ENCODE measurements at places on chromosomes 6 and 20.

DNA sequence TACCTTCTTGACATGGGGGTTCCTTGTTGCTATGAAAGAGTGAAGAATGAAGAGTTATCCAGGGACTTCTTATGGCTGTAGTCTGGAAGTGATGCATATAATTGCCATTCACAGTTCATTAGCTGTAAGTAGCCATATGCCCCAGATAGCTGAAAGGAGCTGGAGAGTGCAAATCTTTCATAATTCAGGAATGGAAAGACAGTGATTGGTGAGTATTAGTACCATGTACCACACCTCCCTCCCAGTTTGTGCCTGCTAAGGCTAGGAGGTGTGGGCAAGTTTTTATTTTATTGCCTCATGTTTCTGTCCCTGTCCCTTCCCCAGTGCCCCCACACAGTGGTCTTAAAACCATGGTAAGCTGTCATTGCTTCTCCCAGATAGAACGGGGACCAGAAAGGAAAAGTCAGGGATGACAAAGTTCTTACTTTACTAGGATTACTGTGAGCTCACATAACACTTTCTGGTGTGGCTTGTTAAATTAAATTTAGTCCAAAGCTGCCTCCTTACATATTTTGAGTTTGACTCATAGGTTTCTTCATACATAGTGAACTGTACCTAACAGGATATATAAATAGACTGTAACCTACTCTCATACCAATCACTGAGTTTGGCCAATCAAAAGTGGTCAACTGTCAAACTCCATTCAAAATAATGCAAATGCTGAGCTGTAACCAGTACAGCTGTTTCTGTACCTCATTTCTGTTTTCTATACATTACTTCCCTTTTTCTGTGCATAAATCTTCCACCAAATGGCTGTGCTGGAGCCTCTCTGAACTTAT lies 119.4 kb downstream of the RFPL4B start:
- no peak for DNase-seq

GRCh38 chr6:18501663-18502013 lies 114.5 kb downstream of the RNF144B start:
- DNase-seq: no peak

GRCh38 chr20:23624324-23624691 lies 13.4 kb downstream of the CST3 start:
- no peak for DNase-seq

- no peak for DNase-seq
Measured at GRCh38 chr6:79984261-79984660, 20.2 kb upstream of the TTK start.

DNA sequence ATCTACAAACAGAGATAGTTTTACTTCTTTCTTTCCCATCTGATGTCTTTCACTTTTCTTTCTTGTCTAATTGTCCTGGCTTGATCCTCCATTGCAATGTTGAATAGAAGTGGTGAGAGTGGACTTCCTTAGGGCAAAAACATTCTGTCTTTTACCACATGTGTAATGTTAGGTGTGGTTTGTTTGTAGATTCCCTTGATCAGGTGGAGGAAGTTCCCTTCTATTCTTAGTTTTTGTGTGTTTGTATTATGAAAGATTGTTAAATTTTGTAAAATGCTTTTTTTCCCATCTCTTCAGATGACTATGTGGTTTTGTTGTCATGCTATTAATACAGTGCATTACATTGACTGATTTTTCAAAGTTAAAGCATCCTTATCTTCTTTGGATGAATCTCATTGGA lies 41.6 kb upstream of the DUSP22 start:
- DNase-seq: no peak

DNA sequence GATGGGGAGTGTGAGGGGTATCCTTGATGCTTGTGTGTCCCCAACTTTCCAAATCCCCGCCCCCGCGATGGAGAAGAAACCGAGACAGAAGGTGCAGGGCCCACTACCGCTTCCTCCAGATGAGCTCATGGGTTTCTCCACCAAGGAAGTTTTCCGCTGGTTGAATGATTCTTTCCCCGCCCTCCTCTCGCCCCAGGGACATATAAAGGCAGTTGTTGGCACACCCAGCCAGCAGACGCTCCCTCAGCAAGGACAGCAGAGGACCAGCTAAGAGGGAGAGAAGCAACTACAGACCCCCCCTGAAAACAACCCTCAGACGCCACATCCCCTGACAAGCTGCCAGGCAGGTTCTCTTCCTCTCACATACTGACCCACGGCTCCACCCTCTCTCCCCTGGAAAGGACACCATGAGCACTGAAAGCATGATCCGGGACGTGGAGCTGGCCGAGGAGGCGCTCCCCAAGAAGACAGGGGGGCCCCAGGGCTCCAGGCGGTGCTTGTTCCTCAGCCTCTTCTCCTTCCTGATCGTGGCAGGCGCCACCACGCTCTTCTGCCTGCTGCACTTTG lies at the start of gene TNF:
Gene TNF (plus strand): TSS at position 231 of the 567 bp plus-strand sequence. CDS start 177 bp downstream, at position 408.
- peak; percentile 60 for DNase-seq

DNA sequence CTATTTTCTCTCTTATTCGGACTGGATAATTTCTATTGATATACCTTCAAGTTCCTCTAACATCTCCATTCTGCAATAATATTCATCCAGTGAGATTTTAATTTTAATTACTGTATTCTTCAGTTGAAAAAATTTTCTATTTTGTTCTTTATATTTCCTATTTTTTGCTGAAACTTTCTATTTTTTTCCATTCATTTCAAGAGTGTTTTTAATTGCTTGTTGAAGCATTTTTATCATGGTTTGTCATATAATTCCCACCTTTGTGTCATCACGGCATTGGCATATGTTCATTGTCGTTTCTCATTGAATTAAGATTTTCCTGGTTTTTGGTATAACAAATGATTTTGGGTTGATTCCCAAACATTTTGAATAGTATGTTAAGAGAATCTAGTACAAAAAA lies 214.9 kb upstream of the HDDC2 start:
- DNase-seq: no peak

- DNase-seq: no peak
Measured at GRCh38 chr20:58746620-58747019, 54.0 kb downstream of the NPEPL1 start.

GRCh38 chr6:169939554-169940164 lies 188.2 kb downstream of the ERMARD start:
- no peak for DNase-seq

- no peak for DNase-seq
Measured at GRCh38 chr6:37288247-37288646, 30.3 kb upstream of the TMEM217 start.

DNA sequence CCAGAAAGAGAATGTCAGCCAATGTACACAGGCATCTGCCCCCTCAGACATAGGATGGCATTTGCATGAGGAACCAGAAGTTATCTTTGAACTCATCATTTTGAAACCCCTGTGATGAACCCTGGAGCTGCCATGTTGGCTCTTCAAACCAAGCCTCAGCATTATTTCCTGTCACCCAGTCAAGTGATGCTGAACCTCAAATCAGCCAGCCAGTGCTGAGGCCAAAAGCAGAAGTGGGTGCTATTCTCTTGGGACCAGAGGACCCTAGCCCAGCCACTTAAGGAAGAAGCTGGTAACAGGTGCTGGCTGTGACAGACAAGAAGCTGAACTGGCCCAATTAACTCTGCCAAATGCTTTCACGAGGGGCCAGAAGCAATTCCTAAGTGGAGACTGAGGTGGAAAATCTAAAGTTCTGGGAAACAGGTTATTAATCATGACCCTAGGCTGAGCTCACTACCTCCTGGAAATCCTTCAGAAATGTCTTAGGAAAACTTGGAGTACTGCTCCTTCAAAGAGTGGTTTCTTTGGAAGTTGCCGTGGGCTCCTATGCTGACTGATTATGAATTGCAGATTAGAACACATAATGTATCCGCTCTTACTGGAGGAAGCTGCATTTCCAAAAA lies 4.0 kb downstream of the PKIG start:
- DNase-seq: no peak

- no peak for DNase-seq
Measured at GRCh38 chr6:143598466-143599080, 79.2 kb upstream of the PHACTR2 start.

DNA sequence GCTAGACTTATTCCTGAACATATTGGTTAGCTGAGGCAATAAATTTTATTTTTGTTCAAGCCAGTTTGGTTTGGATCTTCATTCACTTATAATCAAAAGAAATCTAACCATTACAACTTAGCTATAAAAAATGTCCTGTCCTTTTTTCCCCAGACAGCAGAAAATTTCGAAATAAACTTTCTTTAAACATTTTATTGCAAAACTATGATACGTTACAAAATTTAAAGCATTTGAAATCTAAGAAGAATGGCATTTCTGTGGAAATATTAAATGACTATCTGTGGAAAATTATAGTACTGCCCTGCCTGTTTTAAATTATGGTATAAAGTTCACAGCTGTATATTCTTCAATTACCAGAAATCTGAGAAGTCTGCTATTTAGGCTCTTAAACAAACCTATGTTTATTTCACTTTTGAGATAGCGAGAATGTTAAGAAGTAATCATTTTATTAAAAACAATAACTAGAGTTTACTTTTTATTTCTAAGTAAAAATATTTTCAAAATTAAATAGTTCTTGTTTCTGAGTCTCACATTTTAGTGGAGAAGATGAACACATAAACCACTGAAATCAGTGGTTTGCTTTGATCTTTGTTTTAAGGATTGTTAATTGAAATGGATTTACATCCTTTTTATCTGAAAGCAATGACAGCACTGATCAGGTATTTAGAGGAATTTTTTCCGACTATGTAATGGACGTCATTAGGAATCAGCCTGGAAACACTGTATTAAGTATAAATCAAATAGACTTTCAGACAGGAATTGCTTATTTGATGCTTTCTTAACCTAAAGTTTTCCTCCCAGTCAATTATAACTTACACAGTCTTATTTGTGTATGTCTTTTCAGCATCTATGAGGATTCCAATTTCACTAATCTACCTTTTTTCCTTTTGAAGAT lies 553.7 kb downstream of the COL12A1 start:
- DNase-seq: no peak

- no peak for DNase-seq
Measured at GRCh38 chr6:14194483-14194882, 76.9 kb downstream of the CD83 start.

DNA sequence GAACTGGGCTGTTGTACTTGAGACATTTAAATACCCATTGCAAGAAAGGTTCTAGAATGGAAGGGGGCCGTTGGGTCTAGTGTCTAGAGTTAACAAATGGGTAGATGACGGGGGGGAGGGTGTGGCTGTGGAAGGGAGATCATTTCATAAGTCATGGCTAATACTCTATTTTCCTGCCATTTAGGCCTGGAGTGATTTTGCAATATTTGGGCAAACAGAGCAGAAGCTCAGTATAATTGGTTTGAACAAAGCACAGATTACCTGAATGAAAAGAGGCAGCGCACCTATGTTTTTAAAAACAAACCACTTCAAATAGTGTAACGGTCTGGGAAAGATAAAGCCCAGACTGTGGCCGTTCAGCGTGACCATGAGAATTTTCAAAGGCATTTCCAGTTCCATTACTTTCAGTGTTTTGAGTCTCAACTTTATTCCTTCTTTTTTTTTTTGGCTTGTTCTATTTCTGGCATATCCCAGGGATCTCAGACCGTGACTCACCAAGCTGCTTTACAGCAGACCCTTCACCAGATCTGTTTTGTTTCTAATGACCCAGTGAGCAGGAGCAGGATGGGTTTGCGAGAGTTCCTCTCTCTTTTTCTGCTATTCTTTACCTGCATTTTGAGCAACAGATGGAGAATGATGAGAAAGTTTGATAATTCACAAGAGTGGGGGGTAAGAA lies 73.7 kb downstream of the LYRM2 start:
- no peak for DNase-seq

DNA sequence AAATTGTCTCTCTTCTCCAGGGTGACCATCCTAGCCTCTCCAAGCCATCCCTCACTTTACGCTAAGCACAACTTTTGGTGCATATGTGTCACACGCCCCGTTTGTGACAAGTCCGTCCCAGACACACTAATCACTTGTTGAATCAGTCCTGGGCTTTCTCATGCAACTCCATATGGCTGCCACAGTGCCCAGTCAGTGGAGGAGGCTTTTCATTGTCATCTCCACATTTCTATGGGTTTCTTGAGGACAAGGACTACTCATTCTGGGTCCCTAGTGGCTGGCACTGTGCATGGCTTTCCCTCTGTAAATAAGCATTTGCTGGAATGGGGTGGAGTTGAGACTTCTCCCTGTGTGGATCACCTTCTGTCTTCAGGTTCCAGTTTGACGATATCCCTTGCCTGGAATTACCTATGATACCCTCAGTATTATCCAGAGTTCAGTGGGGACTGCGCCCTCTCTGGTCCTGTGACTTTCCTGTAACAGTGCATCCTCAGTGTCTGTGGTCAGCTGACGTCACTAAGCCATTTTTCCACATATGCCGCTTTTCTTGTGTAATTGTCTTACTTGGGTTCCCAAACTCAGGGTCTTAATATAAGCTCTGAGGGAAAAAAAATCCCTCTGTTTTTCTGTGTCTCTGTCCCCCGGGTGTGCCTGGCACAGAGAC lies 59.8 kb upstream of the MYL9 start:
- no peak for DNase-seq

DNA sequence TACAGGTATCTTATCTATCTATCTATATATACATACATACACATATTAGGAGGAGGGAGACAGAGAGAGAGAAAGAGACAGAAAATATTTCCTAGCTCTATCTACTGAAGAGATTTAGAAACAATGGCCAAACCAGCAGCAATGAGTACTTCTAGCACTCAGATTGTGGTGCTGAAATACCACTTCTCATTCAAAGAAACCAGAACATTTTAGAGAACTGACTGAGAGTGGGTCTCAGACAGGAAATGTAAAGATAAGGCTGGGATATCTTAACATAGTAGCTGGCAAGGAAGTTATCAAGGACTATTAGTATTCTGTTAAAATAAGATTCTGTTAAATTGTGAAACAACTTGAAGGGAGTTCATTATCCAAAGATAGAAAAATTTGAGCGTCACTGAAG lies 57.0 kb downstream of the DNAAF9 start:
- DNase-seq: no peak

GRCh38 chr6:20455251-20455940 lies 53.7 kb downstream of the E2F3 start:
- DNase-seq: no peak

- no peak for DNase-seq
Measured at GRCh38 chr6:87336367-87336766, 7.3 kb upstream of the GJB7 start.

- no peak for DNase-seq
Measured at GRCh38 chr6:167293088-167293589, 2.0 kb downstream of the UNC93A start.

DNA sequence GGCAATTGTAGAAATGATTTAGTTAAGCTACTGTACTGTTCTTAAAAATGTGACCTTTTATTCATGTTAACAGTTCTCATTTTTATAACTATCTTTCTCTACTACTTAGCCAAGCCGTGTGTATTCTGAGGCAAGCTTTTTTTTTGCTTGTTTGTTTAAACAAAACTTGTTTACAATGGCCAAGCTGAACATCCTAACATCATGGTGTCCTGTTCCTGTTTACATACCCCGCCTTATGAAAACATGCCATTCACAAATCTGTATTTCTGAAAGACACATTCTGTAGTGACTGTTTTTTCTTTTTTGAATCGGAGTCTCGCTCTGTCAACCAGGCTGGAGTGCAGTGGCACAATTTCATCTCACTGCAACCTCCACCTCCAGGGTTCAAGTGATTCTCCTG lies 140.9 kb downstream of the NCOA3 start:
- no peak for DNase-seq

- no peak for DNase-seq
Measured at GRCh38 chr20:33863440-33864323, 52.5 kb downstream of the CHMP4B start.

GRCh38 chr6:43020847-43021246 lies 576 bp upstream of the RRP36 start:
- DNase-seq: no peak

GRCh38 chr6:28258877-28259777 lies at the start of gene NKAPL:
TSS of gene NKAPL (plus strand) at chr6:28259297. CDS start at chr6:28259372, 75 bp downstream.
- DNase-seq: peak; percentile 35
